NCI-H187 (cell line): ENCODE measurements at places on chromosomes 7 and 10.

DNA sequence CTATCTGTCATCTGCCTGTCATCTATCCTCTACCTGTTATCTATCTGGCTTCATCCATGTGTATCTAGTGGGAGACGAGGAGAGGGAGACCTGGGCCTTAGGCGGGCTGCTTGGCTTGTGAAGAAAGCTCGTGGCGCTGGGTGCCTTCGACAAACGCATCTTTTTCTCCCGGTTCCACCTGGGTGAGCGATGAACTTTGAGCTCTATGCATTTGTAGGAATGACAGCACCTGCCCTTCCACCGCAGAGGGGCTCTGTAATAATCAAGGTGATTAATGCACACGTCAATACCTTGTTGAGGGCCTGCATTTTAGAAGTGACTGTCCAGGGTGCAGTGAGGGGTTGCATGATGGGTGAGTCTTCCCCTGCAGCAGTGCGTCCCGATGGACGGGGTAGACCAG lies 2.6 kb upstream of the VIPR2 start:
- DNase-seq = no peak

- DNase-seq = no peak
These were observed 566.7 kb upstream of the NRP1 start for GRCh38 chr10:33901166-33901565.

DNA sequence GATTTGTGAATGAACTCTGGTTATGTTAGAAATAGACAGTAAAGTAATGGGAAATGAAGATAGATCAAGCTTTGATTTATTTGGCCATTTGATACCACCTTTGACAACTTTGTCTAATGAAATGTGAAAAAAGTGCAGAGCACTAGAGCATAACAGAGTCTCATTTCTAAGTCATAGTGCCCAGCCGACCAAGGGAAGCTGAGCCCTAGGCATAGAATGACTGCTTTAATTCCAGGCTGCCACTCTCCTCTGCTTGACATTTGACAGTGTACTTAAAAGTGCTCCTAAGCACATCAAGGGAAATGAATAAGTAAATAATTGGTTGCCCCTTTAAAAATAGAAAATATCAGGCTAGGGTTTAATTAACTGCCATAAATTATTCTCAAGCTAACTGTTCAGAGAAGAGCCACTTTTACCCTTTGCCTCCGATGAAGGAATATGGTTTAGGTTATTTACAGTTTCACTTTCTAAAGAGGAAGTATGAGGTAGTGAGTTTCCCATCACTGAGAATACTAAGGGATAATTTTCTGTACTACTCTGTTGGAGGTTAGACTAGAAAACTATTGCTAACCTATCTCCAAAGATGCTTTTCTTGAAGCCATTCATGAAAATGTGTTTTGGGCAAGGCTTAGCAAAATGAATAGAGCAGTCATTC lies 591.6 kb downstream of the REEP3 start:
- DNase-seq = no peak

GRCh38 chr10:132264966-132265889 lies 42.5 kb downstream of the STK32C start:
- DNase-seq = no peak

DNA sequence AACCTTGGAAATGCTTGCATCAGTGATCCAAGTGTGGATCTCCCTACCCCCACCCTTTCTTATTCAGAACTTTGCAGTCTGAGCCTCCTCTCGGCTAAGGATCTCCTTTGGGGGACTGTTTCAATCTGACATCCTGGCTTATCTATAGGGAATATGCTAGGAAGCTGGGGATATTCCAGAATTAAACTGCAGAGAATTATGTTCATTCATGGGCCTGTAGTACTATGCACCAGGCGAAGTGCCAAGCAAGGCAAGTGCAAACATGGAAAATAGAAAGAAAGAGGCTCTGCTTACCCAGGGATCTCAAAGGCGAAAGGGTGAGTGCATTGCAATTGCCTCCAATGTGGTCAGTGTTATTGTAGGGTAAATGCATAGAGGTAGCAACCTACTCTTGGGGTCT lies 96.5 kb downstream of the CACNB2 start:
- DNase-seq = no peak

DNA sequence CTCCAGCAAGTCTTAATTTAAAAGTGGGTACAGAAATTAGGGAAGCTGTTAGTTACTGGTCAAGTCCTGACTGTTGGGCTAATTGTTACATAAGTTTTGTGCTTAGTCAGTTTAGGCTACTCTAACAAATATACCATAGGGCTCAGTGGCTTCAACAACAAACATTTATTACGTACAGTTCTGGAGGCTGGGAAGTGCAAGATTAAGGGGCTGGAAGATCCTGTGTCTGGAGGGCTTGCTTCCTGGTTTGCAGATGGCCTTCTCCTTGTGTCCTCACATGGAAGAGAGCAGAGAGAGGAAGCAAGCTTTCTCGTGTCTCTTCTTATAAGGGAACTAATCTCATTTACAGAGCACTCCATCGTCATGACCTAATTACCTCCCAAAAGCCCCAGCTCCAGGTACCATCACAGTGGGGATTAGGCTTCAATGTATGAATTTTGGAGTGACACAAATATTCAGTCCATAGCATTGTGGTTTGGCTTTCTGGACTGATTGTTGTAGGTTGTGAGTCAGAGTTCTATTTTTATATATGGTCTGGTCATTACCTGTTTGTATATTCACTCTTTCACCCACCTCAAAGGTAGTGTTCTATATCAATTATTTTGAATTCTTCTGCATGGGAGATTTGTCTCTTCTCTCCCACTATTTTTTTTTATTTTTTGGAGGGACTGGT lies 17.1 kb downstream of the ST7 start:
- DNase-seq = no peak

GRCh38 chr7:122136078-122136477 lies 8.0 kb downstream of the AASS start:
- no peak for DNase-seq

DNA sequence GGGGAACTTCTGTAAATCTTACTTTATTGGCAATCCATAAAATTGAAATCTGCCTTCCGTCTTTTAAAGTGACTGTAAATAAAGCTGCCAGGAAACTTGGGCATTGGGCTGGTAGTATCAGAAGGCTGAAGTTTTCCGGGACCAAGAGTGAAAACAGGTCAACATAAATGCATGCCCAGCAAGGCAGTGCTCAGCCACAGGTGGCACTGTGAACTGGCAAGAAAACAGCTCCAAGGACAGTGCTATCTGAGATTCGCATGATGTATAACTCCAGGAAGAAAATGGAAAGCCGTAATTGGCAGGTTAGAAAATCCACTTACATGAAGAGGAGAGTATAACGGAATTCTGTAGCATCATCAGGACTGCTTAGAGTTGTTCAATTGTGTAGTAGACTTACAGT lies 1.9 kb upstream of the INSYN2A start:
- no peak for DNase-seq

- no peak for DNase-seq
These were observed 71.4 kb downstream of the KCNMA1 start for GRCh38 chr10:77566236-77566635.

DNA sequence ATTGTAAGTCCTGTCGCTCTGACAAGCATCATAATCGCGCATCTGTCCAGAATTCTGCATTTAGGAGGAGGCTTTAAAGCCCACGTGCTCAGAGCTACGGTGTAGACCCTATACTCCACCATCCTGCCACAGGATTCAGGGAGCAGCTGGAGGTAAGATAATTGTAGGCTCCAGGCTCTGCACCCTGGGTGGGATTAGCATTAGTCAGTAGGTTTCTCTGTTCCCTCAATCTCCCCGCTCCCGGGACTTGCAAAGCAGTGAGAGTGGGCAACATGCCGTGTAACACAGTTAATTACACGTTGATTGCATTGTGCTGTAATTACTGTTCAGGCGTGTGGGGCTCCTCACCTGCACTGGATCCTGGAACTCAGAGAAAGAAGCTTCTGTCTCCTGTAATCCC lies 89.3 kb upstream of the CUX1 start:
- no peak for DNase-seq

DNA sequence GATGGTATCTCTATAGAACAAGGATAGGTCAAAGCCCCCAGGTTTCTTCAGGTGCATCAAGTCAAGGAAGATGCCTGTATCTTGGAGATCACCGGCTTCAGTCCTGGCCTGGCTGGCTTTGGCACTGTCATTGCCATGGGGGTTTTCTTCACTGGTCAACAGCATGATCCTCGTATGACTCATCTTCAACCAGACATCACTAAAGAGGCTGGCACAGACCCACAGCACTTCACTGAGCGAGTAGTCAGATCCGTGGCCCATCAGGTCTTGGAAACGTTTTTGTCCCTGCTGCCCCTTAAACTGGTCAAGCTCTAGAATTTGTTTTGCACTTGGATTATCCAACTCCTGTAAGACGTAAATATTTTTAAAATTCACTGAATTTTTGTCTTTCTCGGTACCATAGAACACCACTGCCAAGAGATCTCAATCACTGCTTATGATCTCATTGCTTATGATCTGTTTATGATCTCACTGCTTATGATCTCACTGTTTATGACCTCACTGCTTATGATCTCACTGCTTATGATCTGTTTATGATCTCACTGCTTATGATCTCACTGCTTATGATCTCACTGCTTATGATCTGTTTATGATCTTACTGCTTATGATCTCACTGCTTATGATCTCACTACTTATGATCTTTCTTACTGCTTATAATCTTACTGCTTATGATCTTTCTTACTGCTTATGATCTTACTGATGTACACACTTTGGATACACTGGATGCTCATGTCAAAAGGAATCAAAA lies 135.2 kb downstream of the CYP26A1 start:
- DNase-seq = no peak

- no peak for DNase-seq
These were observed 146.5 kb downstream of the MAPK8 start for GRCh38 chr10:48452879-48453412.

DNA sequence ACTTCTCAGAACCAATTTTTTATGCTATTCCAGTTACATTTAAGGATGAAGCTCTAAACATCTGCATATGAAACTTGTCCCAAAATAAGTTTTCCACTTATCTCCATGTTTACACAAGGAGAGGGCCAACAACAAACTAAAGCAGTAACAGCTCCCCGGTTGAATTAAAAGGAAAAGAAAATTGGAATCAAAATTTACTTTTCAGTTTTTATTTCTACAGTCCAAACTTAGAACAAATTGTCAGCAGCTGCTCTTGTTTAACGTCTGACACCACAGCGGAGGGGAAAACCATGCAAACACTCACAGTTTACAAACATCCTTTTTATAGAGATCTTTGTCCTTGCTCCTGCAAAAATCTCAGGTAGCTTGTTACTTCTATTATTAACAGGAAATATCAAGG lies 101.3 kb downstream of the COL28A1 start:
- DNase-seq = no peak

DNA sequence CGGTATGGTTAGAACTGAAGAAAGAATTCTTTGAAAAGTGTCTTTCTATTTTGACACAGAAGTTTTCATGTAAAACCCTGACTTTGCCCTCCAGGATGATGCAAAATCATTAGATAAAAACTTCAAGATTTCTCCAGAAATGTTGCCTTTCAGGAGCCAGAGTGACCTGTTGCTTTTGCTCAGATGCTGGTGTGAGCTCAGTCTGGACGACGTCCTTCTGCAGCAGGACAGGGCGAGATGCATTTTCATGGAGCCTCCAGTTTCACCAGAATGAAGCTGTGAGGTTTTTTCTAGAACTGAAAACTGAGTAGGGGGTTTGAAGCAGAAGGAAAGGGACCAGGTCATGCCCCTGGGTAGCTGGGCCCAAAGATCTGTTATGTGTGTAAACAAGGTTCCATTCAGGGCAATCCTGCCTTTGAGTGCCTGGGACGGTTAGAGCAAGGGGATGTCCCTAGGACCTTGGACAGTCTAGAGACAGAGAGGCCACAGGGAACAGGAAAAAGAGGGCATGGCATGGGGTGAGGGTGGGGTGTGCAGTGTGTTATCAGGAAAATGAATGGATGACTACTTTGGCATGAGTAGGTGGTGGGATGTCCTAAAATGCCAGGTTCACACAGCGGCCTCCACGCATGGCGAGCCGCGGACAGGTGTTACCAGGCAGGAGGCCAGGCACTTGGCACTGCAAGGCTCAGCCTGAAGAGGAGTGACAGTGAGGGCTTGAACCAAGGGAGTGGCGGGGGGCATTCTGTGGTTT lies 356.3 kb downstream of the CXCL12 start:
- DNase-seq = no peak

DNA sequence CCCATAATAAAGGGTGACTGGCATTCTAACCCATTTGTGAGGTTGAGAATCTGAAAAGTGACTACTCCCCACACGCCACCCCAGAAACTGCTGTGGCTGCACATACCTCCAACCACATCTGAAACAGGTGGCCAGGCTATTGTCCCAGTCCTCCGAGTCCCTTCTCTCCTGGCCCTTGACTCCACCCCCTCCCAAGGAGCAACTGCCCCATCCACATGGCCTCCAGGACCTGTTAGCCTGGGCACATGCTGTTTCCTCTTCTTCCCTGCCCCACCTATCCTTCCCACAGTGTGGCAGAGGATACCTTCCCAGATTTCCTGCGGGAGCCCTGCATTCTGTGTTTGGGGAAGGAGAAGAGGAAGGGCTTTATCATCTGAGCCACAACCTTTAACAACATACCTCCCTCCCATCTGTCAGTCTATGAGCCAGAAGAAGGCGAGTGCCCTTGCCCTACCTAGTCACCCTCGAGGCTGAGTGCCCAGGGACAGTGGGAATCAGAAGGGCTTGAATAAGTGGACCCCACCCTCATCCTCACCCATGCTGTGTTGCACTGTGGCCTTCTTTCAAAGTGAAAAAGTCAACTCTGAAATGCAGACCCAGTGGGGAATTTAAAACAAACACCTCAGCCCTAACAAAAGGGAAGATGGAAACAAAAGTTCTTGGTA lies 11.9 kb downstream of the STEAP1B start:
- no peak for DNase-seq

GRCh38 chr7:34034728-34035127 lies 129.4 kb downstream of the BMPER start:
- no peak for DNase-seq

DNA sequence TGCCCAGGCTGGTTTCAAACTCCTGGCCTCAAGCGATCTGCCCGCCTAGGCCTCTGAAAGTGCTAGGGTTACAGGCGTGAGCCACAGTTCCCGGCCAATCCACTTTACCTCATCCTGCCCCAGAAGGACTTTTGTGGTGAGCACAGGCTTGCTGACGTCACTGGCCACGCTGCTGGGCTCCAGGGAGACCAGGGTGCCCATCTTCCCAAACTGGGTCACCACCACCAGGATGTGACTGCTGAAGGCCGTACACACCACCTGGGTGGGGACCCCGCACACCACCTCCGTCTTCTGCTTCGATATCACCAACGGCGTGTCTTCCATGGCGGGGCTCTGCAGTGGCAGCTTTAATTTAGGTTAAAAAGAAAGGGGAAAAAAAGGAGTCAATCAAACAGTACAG lies 816 bp downstream of the PSMG3 start:
- no peak for DNase-seq

DNA sequence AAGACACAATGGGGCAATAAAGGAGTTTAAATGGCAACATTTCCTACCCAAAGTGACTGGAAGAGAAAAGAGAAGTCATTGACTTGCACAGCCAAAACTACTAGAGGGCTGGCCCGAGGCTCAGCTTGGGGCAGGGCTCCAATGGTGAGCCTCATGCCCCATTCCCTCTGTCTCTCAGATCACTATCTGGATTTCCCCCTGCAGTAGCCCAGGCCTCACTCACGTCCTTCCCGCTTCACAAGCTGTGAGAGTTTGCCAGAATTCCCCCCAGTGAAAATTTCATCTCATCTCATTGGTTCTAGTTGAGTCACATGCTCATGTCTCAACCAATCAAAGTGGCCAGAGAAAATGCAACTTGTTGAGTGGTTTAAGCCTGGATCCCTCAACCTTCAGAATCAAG lies 181.3 kb downstream of the WDR11 start:
- no peak for DNase-seq

GRCh38 chr7:28411876-28412662 lies at the start of gene CREB5:
CREB5 (plus strand) TSS chr7:28412518; CDS start chr7:28412915, 397 bp downstream.
- DNase-seq = no peak

GRCh38 chr10:98331885-98332284 lies 63.9 kb upstream of the LOXL4 start:
- DNase-seq = no peak

- DNase-seq = no peak
These were observed 38.9 kb downstream of the CREB3L2 start for GRCh38 chr7:137962875-137963507.
